Aorta (tissue), 5 donors: ENCODE measurements at places on chromosomes 7 and 10. TPM values are rescaled to one million over a fixed set of nuclear protein-coding genes. Genes with fewer than 3 reads are reported as not detected.

GRCh38 chr10:47169581-47169980 lies 130.4 kb upstream of the GDF10 start:
- DNase-seq = no peak
- H3K36me3 ChIP-seq = no peaks in the 10 kb centered on the region
- H3K4me3 ChIP-seq = no peak overlapping the region
- no peak overlapping the region for H3K27ac ChIP-seq

The NDUFA5 gene
- 53.6 TPM for total RNA-seq

DNA sequence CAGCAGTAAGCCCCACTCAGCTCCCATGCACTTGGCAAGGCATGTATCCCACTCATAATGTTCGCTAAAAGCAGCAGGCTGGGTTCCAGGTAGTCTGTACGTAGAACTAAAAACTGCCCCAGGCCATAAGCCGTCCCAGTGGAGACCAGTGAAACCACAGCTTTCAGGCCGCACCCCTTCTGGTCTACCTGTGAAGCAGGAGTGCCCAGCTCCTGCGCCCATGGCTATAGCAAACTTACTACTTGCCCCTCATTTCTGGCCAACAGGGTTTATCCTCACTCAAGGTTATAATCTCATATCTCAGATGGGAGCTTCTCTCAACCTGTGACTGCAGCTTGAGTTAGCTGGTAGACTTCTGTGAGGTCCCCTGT lies 338.2 kb upstream of the LRRTM3 start:
- no peak overlapping the region for H3K4me3 ChIP-seq
- no peaks in the 10 kb centered on the region for H3K4me1 ChIP-seq
- no peaks in the 10 kb centered on the region for H3K36me3 ChIP-seq
- H3K27ac ChIP-seq = no peak overlapping the region
- no peak for DNase-seq
- no peaks in the 10 kb centered on the region for H3K27me3 ChIP-seq

DNA sequence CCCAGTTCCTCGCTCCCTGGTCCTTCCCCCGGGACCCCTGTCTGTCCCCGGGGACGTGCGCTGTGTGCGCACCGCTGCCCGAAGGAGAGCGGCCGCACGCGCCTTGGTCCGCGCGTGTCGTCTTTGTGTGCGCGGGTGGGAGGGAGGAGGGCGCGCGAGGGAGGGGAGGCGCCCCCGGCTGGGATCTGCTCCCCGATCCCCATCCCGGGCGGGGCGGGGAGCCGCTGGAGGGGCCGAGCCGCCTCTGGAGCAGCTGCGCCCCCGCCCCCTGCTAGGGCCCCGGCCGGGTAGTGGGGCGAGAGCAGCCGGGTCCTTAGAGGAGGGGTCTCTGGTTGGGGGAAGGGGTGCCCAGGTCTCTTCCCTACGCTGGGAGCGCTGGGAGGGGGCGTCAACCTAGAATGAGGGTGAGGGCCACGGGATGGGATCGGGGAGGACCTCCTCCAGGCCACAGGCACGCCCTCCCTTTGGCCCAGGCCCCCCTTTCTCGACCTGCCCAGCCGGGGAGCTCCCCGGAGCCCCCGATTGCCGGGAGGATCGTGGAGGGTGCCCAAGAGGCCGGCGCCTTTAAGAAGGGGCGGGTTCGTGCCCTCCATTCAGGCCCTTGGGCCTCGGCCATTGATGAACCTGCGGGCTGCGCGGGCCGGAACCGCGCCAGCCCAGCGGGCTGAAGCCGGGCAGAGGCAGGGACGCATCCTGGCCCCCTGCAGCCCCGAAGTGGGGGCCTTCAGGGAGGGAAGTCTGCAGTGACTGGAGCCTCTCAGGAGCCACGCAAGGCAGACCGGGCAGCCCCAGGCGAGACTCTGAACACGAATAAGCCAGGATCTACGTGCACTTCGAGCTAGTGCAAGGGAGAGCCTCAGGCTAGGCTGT lies 678 bp downstream of the SH2B2 start:
- H3K4me1 ChIP-seq = no peaks in the 10 kb centered on the region
- peak overlapping the region; percentile 69 for H3K4me3 ChIP-seq
- no peaks in the 10 kb centered on the region for H3K36me3 ChIP-seq
- no peaks in the 10 kb centered on the region for H3K27me3 ChIP-seq
- H3K27ac ChIP-seq = no peak overlapping the region
- no peak for DNase-seq

The RNF148 gene
- 1.5 TPM for total RNA-seq

The HOXA7 gene
- 4.7 TPM for total RNA-seq

The PTPRE gene
- total RNA-seq = 46.0 TPM

The MALRD1 gene
- total RNA-seq = 1.2 TPM

GRCh38 chr7:117592011-117592635 lies 112.3 kb downstream of the CFTR start:
- H3K4me3 ChIP-seq = no peak overlapping the region
- no peak for DNase-seq

DNA sequence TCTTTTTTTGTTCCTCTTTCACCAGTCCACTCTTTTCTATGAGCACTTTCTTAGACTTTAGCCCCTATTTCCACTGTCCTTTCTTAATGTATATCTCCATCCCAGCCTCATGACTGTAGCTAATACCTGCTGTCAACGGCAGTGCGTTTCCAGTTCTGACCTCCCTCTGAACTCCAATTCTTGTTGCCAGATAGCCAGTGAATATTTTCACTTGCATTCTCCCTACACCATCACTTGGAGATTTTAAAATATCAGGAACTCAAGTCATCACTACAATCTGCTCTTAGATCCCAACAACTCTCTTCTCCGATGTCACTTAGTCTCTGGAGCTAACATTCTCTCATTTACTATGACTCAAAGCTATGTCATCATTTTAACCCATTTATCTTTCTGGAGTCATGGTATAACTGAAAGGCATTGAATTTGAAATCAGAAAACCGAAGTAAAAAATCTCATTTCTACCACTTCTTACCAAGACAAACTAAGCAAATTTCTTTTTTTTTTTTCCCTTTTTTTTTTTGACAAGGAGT lies 5.1 kb upstream of the SLC16A12 start:
- H3K27ac ChIP-seq = no peak overlapping the region
- no peaks in the 10 kb centered on the region for H3K27me3 ChIP-seq
- no peaks in the 10 kb centered on the region for H3K36me3 ChIP-seq
- H3K4me1 ChIP-seq = no peaks in the 10 kb centered on the region
- no peak overlapping the region for H3K4me3 ChIP-seq

- no peaks in the 10 kb centered on the region for H3K36me3 ChIP-seq
- no peak overlapping the region for H3K27ac ChIP-seq
- no peak for DNase-seq
- no peaks in the 10 kb centered on the region for H3K4me1 ChIP-seq
Observed at GRCh38 chr7:19080093-19080492, 37.3 kb downstream of the TWIST1 start.

- no peaks in the 10 kb centered on the region for H3K36me3 ChIP-seq
- H3K4me3 ChIP-seq = no peak overlapping the region
- no peak overlapping the region for H3K27ac ChIP-seq
- no peaks in the 10 kb centered on the region for H3K27me3 ChIP-seq
- no peak for DNase-seq
Observed at GRCh38 chr10:3701491-3701890, 83.5 kb downstream of the KLF6 start.

- no peak for DNase-seq
- H3K4me3 ChIP-seq = no peak overlapping the region
- H3K27me3 ChIP-seq = no peaks in the 10 kb centered on the region
- H3K4me1 ChIP-seq = no peaks in the 10 kb centered on the region
Observed at GRCh38 chr10:122301055-122301810, 30.1 kb downstream of the BTBD16 start.

- H3K4me3 ChIP-seq = no peak overlapping the region
- DNase-seq = no peak
- no peaks in the 10 kb centered on the region for H3K4me1 ChIP-seq
- H3K27ac ChIP-seq = no peak overlapping the region
Observed at GRCh38 chr7:6340241-6340640, 67.8 kb upstream of the CYTH3 start.

The MRC1 gene
- 58.3 TPM for total RNA-seq

DNA sequence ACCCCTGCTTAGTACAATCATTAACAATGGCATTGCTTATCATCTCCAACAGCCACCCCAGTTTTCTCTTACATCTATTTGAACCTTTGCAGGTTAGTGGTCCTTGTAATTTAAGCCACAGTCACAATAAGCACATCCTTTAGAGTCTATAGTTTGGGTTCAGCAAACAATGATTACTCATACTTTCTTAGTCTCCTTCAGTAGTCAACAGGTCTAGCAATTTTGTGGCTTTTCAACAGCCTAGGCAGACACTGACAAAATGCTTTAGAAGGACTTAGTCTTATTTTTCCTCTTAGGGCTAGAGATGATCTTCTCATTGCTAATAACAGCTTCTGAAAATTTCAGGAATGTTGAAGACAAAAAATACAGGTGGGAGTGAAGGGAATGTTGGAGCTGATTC lies 32.3 kb upstream of the FAM204A start:
- no peak for DNase-seq
- H3K27ac ChIP-seq = no peak overlapping the region
- no peaks in the 10 kb centered on the region for H3K36me3 ChIP-seq
- H3K4me3 ChIP-seq = no peak overlapping the region

DNA sequence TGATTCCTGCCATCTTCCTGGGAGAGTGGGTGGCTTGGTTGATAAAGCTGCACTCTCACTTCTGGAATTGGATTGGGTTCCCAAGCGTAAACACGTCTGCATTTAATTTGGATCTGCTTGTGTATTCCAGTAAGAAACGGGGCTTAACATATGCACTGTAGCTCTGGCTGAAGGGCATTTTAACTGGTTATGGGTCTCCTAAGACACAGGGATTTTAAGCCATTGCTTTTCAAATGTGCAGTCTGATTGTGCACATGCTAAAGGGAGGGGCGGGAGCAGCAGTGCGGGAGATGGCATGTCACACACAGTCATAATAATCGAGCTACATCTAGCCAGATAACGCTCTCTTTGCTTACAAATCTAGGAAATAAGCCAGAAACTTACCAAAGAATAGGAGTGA lies 247.3 kb upstream of the LYZL1 start:
- H3K4me1 ChIP-seq = no peaks in the 10 kb centered on the region
- no peak for DNase-seq
- H3K4me3 ChIP-seq = no peak overlapping the region
- no peak overlapping the region for H3K27ac ChIP-seq
- H3K36me3 ChIP-seq = no peaks in the 10 kb centered on the region

DNA sequence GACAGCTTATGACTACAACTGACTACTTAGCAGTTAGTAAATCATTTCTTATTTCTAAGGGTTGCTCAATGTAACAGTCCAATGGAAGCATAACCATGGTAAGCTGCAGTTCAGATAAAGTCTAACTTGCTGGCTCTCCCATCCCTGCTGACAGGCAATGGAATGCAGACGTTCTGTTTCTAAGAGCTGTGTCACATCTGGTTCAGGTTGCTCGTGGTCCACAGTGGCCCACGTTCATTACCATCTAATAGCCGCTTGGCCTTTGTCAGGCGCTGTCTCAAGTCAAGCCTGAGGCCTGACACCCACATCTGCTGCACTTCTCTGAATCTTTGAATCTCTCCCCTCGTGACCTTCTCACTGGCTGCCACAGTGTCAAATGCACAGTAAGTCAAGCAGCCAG lies 240.8 kb downstream of the FGFR2 start:
- DNase-seq = no peak
- H3K4me3 ChIP-seq = no peak overlapping the region
- no peaks in the 10 kb centered on the region for H3K36me3 ChIP-seq
- no peak overlapping the region for H3K27ac ChIP-seq
- H3K4me1 ChIP-seq = no peaks in the 10 kb centered on the region

DNA sequence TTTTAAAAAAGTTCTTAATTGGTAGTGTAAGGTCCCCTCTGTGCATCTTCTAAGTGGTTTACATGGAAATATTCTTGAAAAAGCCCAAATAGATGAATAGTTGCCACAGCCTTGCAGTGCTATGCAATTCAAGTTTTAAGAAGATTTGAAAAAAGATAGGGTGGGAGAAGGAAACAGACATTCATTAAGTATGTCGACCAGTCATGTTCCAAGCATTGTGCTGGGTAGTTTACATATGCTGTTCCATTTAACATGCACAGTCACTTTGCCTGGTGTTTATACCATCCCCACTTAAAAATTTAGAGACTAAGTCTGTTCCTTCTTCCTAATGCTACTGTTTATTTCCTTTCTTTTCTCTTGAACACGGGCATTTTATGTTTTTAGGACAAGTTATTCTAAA lies 28.1 kb upstream of the NAMPT start:
- no peaks in the 10 kb centered on the region for H3K36me3 ChIP-seq
- H3K4me3 ChIP-seq = no peak overlapping the region
- no peaks in the 10 kb centered on the region for H3K4me1 ChIP-seq
- H3K27ac ChIP-seq = no peak overlapping the region
- H3K27me3 ChIP-seq = no peaks in the 10 kb centered on the region
- DNase-seq = no peak

DNA sequence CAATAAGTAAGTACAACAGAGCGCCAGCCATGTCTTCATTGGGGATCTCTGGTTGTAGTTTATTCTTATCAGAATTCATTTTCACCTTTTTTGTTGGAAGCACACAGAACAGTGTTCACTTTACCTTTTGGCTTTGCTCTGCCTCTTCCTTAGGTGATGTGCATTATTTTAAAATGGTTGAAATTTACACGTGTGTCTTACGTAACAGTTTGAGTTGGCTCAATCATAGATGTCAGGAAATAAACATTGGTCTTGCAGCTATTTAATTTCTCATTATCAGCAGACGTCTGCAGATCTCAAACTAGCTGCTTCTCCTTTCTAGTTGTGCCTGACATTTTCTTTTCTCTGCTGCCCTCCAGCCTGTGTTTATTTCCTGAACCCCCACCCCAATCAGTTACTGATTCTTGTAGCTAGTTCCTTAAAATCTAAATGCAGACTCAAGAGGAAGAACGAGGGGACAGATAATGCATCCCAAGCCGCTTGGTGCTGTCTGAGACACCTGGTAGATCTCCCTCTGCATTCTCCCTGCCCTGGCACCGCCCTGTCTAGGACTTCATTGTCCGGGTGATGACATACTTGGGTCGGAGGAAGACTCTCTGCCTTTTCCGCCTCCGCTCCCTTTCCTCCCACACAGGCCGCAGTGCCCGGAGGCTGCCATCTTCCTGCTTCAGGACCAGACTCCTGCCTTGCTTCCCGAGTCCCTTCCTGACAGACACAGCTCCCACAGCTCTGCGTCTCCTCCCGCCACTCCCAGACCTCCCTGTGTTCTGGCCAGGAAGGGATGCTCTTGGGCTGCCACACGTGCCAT lies 108.2 kb downstream of the ANKRD61 start:
- peaks cover 2% of the 10 kb centered on the region for H3K36me3 ChIP-seq
- DNase-seq = no peak
- H3K27ac ChIP-seq = no peak overlapping the region

DNA sequence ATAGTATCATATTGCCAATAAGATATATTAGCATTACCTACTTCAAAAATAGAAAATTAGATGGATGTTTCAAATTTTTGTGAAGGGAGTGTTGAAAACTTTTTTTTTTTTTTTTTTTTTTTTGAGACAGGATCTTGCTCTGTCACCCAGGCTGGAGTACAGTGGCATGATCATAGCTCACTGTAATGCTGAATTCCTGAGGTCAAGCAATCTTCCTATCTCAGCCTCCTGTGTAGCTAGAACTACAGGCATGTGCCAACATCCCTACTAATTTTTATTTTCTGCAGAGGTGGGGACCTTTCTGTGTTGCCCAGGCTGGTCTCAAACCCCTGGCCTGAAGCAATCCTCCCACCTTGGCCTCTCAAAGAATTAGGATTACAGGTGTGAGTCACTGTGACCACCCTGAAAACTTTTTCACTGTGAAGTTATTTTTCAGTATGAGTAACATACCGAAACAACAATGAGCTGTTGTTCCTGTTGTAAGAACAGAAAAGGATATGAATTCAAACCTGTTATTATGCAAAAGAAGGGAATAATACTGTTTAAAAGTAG lies 266.9 kb downstream of the NEBL start:
- H3K27ac ChIP-seq = no peak overlapping the region
- H3K4me1 ChIP-seq = no peaks in the 10 kb centered on the region
- no peak overlapping the region for H3K4me3 ChIP-seq
- DNase-seq = no peak
- H3K36me3 ChIP-seq = no peaks in the 10 kb centered on the region
